Mammary epithelial cell (primary cell): ENCODE measurements at places on chromosomes 7 and 10.

- DNase-seq: no peak
Measured at GRCh38 chr7:145863-146262, 46.5 kb upstream of the FAM20C start.

DNA sequence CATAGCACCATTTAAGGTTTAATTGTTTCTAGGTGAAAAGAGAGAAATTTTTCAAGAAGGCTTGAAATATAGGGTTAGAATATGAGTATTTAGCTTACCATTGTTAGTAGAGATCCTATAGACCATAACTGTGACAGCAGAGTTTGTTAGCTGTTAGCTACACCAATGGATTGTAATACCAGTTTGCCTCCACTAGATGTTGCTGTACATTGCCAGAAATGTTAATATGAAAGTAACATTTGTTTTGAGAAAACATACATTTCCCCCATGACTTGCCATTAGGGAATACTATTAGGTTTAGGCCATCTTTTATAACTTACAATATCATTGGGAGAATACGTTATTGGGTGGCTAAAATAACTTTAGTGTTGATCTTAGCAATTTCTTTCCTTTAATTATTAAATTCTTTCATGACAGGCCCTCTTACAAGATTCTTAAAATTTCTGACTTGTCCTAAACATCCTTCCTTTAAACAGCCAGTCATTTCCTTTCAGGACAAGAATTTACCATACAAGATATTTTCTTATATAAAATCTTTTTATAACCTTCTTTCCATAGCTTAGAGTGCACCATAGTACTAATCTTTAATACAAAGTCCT, 39.5 kb downstream of the ZNF117 start:
- peak; percentile 34 for DNase-seq

DNA sequence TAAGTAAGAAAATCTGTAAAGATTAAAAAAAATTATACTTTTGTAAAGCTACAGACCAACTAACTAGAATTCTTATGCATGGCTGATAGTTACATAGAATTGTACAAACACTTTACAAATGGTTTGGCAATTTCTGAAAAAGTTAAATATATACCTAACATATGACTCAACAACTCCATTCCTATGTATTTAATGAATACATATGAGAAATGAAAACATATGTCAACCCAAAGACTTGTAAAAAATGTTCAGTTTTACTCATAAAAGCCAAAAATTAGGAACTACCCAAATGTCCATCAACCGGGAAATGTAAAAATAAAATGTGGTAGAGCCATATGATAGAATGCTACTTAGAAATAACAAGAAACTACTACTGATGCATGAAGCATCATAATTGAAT, 152.6 kb upstream of the NRG3 start:
- no peak for DNase-seq

- DNase-seq: no peak
Measured at GRCh38 chr7:41830271-41830670, 127.4 kb upstream of the INHBA start.

DNA sequence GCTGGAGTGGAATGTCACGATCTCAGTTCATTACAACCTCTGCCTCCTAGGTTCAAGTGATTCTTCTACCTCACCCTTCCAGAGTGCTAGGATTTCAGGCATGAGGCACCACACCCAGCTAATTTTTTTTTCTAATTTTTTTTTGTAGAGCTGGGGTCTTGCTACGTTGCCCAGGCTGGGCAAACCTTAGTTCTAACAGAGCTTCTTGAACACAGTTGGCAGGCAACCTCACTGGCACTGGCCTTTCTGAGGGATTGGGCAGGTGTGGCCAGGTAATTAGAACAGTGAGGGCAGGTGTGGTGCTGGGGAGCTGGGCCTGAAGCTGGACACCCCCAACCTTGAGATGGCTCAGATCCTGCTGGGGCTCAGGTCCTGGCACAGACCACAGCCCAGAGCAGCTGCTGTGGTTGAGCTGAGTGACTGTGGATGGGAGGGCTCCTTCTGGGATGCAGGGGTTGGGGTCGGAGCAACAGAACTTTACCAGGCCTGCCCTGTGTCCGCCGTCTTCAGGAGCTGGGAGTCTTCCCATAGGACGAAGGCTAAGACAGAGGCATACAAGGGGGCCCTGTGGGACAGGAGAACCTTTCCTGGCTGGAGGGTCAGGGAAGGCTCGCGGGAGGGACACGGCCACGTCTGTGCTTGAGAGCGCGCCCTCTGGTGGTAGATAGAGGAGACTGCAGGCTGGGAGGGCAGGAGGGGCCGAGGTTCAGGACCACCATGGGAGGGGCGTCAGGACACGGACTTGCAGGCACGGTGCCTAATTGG, 48.2 kb downstream of the COL26A1 start:
- no peak for DNase-seq

GRCh38 chr7:98553666-98554065, 63.4 kb upstream of the NPTX2 start:
- DNase-seq: no peak

DNA sequence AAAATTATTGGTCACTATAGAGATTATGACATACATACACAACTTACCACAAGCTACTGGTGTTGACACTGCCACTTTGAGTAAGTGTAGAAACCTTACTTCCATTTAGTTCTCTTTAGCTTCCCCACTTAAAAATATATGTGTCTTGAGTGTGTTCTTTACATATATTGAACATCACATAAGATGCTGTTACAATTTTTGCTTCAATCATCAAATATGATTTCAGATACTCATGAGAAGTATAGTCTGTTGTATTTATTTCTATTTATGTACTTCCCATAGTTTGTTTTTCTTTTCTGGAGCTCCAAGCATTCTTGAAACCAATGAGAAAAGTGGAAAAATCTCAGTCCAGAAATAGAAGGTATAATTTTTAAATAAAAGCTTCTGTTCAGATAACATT, 102.7 kb upstream of the SDK1 start:
- DNase-seq: no peak

DNA sequence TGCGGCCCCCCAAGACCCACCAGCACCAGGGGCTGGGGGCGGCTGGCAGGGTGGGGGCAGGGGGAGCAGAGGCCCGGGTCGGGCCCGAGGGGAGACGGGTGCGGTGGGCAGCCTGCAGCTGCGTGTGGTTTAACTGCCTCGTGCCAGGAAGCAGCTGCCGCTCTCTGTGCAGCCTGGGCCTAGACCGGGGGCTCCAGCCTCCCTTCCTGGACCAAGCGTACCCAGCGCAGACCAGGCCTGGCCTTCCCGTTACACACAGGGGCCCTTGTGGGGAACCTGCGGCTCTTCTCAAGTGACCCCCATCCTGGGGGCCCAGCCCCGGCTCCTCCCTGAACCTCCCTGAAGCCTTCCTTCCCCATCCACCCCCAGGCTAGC, 6.6 kb upstream of the INTS1 start:
- no peak for DNase-seq

DNA sequence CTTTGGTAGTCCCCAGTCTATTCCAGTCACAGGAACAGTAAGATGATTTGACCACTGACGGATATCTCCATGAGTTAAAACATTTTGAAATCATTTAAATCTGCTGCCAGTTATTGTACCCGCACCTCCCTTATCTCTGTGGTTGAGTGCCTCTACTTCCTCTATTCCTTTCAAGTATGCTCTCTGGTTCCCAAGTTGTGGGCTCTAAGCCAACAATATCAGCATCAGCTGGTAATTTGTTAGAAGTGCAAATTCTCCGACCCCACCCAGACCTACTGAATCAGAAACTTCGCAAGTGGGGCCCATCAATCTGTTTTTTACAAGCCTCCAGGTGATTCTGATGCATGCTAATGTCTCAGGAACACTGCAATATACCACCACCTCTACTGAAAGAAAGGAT, 235.5 kb downstream of the CCSER2 start:
- no peak for DNase-seq

DNA sequence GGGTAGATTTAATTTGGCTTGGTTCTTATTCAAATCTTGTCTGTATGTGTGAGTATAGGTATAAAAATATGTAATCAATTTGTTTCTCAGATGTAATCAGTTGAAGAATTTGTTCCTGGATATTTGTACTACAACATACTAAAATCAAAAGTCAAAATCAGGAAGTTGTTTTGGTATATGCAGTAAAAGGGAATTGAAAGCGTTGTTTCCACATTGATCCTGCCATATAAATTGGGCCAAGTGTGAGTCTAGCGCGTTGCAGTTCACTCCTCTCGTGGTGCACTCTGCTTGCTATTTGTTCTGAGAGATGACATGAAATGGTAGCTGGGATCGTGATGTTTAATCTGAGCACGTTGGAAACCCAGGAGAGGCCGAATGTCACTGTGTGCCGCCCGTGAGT, 55.9 kb downstream of the SHH start:
- no peak for DNase-seq

- DNase-seq: no peak
Measured at GRCh38 chr7:94442639-94443038, 47.9 kb downstream of the COL1A2 start.

DNA sequence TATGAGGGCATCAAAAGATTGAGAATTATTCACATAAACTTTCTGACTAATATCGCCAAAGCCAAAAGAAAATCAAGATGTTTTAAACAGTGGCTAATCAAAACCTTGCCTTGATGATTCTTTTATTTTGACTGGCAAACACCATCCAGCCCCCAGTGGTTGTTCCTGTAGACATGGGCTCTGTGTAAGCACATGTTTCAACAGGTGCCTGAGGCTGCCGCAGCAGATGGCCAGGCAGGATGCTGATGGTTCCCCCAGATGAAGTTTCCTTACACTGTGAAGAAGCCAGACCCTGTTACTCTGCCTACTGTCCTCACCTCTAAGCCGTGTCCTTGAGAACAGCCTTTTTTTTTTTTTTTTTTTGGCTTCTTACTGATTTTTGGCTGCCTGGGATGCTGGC, 146.5 kb downstream of the RAB11FIP2 start:
- no peak for DNase-seq

- peak; percentile 44 for DNase-seq
Measured at GRCh38 chr10:73576890-73577591, 14.1 kb downstream of the USP54 start.

GRCh38 chr7:13949445-13949844, 40.0 kb downstream of the ETV1 start:
- no peak for DNase-seq

GRCh38 chr10:63267414-63268148, 134.5 kb downstream of the NRBF2 start:
- peak; percentile 72 for DNase-seq

DNA sequence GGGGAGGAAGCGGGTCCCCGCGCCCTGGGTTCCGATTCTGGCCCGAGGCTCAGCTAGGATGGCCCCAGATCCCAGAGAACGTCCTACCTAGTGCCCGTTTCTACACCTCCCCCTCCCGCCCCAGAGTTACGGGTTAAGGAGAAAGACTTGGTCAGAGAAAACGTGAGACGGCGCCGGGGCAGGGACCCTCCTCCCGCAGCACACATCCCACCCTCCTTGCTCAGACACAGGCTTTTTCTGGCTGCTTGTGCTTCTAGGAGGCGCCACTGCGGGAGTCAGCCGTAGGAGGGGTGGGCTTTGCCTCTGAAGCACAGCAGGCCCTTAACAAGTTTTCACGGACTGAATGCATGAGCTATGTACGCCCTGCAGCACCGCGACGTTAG, 104.9 kb upstream of the LEP start:
- DNase-seq: no peak

GRCh38 chr10:79078367-79079053, 9.7 kb downstream of the ZMIZ1 start:
- DNase-seq: peak; percentile 29

DNA sequence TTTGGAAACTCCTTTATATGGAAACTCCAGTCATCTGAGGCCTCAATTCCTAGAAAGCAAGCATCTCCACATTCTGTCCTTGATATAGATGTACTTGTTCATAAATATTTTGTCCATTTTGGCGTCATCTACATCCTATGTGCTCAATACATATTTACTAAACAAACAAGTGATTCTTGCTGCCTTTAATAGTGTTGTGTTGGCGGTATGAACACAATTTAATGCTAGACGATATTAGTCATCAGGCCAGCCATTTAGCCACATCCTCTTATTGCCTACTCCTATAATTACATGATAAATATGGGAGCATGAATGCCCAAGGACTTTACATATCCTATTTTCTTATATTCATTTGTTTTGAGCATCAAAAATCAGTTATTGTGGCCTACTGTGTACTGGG, 18.5 kb upstream of the IFRD1 start:
- DNase-seq: no peak

GRCh38 chr10:129593953-129594352, 126.9 kb downstream of the MGMT start:
- no peak for DNase-seq

DNA sequence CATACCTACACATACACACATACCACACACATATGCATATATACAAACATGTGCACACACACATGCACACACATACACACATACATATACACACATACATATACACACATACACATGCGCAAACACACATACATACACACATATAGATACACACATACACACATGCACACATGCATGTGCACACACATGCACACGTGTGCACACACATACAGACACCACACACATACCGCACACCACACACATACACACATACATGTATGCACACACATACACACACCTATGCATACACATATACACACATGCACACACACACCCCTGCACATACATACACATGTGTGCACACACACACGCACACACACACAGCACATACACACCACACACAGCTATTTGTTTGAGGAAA, 236.5 kb downstream of the WDR11 start:
- no peak for DNase-seq

DNA sequence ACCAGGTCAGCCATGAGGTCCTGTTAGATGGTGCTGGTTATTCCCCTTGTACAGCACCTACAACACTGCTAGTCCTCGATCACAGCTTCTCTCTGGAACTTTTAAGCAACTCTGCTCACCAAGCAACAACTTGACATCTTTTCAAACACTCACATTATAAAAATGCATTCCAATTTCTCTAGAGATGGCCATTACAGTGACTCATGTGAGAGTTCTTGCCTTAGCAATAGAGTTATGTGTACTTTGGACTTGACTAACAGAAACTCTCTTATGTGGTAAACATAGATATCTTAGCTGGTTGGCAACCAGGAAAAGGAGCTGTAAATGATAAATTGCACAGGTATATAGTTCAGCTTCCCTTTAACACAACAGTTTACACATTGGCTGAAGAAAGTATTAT, 122.2 kb downstream of the PDE1C start:
- peak; percentile 93 for DNase-seq

DNA sequence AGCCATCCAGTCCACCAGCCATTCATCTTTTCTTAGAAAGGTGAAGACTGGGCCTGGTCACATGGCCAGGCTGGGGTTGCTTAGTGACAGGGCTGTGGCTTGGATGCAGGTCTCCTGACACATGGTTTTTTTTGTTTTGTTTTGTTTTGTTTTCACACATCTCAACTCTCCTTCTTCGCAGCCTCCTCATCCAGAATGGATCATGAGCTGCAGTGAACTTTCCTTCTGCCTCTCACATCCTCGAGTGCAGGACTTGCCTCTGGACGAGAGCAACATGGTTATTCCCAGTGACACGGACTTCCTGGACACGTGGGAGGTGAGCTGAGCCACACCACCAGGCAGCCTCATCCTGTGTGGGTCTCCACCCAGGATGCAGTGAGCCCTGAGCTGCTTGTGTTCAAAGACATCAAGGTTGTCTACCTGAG, 9.5 kb downstream of the AKR1E2 start:
- no peak for DNase-seq
